Glomerular endothelial cell (primary cell): ENCODE measurements at places on chromosomes 7 and 10. TPM values are rescaled to one million over a fixed set of nuclear protein-coding genes. Genes with fewer than 3 reads are reported as not detected.
A peak's percentile ranks its signal among the peaks of the same experiment; 100 is the strongest.

GRCh38 chr7:131111081-131111576 lies 216.5 kb upstream of the MKLN1 start:
- peak; percentile 90 for DNase-seq

- DNase-seq = no peak
These were observed 282.3 kb downstream of the TWIST1 start for GRCh38 chr7:18835001-18835690.

- DNase-seq = no peak
These were observed 7.6 kb downstream of the CYCS start for GRCh38 chr7:25117226-25118047.

GRCh38 chr7:87876869-87877234 lies 559 bp downstream of the DBF4 start:
- peak; percentile 18 for DNase-seq

DNA sequence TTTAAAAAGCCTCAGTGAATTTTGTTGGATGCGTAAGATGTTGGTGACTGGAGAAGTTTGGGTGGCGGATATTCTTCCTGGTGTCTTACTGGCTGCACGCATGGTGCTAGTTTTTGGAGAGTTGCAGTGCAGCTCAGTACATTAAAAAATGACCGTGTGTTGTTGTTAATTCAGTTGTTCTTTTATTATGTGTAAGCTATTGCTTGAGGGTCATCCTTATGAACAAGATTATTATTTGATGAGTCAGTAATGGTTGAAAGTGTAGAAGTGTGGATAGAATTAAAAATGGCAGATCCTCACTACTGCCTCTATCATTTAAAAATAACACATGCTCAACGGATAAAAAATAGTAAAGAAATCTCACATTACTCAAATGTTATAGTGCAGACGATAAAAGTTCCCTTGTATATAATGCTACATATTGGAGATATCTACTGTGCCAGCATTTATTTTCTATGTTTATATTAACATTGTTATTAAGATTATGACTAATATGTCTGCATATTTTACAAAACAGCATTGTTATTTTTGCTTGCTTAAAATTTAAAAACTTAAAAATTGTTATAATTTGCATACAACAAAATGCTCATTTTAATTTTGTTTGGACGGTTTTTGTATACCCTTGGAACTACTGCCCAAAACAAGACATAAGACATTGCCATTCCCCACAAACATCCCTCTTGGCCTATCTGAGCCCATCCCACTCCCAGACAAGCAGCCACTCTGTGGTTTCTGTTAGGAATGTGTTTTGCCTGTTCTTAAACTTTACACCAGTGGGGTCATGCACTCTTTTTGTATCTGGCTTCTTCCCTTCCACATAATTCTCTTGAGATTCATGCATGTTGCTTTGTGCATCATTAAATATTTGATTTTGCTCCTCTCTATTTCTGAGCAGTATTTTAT lies 142.0 kb downstream of the DOCK1 start:
- DNase-seq = no peak

- no peak for DNase-seq
These were observed 75.1 kb upstream of the INSIG1 start for GRCh38 chr7:155222573-155222972.

- no peak for DNase-seq
These were observed 107.5 kb downstream of the ELMO1 start for GRCh38 chr7:37341033-37341630.

GRCh38 chr10:77357611-77358310 lies 279.8 kb downstream of the KCNMA1 start:
- DNase-seq = no peak

- DNase-seq = no peak
These were observed 119.0 kb upstream of the BET1 start for GRCh38 chr7:94123136-94123535.

DNA sequence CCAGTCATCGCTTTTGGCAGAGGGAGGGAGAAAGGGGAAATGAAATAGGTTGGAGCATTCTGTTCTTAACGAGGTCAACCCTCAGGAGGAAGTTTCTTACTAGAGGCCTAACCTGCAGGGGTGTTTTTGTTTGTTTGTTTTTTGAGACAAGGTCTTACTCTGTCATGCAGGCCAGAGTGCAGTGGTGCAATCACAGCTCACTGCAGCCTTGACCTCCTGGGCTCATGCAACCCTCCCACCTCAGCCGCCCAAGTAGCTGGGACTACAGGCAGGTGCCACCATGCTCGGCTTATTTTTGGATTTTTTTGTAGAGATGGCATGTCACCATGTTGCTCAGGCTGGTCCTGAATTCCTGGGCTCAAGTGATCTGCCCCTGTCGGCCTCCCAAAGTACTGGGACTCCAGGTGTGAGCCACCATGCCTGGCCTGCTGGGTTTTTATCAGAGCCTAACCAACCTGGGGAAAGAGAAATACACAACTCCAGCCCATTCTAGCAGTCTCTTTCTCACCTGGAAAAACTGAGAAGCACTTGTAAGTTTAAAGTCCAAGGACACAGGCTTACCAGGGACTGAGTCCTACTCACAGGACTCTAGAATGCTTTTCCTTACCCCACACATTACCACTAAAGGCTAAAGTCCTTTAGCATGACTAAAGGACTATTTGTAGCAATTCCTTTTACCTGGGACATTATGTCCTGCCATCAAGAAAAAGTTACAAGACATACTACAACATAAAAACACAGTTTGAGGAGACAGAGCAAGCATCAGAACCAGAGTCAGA lies 101.0 kb upstream of the EGFR start:
- no peak for DNase-seq

DNA sequence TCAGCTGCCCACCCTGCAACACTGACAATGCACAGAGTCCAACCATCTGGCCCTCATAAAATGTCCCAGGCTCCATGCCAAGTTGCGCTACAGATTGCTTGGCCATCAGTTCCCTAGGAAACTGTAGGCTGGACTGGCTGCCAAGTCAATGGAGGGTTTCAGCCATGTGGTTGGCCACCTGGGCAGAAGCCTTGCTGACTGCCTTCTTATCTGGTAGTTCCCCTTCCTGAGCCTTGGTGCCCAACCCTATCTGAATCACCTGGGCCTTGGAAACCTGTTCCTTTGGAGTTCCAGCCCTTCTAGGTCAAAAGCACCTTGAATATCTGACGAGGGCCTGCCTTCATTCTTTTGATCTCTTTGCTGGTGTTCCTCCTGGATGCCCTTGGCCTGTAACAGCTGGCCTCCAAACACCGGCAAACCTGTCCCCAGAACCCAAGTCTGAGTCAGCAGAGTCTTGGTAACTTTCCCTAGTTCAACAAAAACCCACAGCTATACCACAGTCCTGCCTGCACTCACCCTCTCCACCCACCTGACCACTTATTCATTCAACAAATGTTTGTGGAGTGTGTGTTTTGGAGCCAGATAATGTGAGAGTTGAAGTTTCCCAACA lies 37.4 kb upstream of the KDM7A start:
- no peak for DNase-seq

Gene LSM5
- total RNA-seq = 17.6 and 18.2 TPM in 2 replicates

Gene HOXA4
- 3.8 and 6.8 TPM in 2 replicates for total RNA-seq

Gene ODAD2
- 0.24 and 0.70 TPM in 2 replicates for total RNA-seq

Gene SPDYE6
- total RNA-seq = not detected in 2 replicates

Gene TRPV6
- total RNA-seq = not detected in 2 replicates
